Suppressor macrophage (primary cell): ENCODE measurements at places on chromosomes 3 and 15.
A peak's percentile ranks its signal among the peaks of the same experiment; 100 is the strongest.

DNA sequence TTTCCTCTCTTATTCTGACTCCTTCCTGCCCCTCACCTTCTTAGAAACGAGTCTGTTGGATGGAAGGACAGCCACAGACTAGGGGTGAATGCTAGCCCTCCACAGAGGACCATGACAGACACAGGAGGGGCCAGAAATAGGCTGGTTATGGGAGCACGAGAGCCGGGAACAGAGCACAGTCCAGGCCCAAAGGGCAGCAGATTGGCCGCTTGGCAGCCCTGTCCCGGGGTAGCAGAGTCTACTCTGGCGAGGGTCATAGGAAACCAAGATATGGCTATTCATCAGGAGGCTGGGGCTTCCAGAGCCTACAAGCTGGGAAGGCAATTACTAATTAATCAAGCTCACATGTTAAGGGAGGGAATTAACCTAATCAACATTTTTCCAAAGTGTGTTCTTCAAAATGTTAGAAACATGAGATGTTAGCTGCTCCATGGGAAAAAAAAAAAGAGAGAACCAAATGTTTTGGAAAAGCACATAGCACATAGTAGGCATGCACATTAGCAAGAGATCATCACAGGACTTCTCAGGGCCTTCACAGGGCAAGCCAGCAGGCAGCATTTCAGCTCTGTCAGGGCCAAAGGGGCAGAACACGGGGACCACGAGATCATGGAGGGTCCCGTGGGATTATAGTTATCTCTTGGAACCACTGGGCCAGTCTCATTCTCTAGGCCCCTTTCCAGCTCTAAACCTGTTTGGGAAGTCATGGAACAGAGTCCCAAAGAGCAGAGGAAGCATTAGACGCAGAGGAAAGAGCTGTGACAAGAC lies 13.3 kb downstream of the SEMA3G start:
- no peak for DNase-seq

GRCh38 chr3:153215966-153216365 lies 53.9 kb downstream of the RAP2B start:
- DNase-seq, result no peak

DNA sequence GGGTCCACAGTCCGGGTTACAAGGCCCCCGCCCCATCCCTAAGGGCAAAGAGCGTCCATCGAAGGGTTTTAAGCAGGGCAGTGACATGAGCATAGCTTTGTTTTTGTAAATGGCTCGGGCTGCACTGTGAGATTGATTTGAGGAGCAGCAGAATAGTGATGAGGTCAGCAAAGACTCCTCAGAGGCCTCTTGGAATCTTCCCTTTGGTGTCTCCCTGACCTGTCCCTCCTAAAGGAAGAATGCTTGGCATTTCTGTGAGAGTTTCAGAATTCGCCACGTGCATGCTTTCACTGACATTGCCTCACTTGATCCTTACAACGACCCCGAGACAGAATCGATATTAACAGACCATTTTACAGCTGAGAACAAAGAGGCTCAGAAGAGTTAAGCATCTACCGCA lies 20.3 kb downstream of the LAMP3 start:
- DNase-seq, result no peak

DNA sequence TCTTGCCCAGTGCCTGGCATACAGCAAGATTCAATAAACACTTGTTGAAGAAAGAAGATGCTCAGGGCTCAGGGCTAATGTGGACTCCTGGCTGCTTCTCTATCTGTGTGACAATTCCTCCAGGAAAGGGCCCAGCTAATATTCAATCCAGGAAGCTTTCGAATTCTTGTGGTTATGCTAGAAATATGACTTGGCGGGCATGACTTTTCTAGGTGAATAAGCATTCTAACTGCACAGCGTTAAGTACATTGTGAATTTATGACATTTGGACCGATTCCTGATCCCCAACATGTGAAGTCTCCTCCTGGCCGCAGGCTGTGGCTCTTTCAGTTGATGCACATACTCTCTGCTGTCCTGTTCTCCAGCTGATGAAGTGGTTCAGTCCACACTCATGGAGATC lies 117.0 kb downstream of the IMPG2 start:
- DNase-seq, result no peak

DNA sequence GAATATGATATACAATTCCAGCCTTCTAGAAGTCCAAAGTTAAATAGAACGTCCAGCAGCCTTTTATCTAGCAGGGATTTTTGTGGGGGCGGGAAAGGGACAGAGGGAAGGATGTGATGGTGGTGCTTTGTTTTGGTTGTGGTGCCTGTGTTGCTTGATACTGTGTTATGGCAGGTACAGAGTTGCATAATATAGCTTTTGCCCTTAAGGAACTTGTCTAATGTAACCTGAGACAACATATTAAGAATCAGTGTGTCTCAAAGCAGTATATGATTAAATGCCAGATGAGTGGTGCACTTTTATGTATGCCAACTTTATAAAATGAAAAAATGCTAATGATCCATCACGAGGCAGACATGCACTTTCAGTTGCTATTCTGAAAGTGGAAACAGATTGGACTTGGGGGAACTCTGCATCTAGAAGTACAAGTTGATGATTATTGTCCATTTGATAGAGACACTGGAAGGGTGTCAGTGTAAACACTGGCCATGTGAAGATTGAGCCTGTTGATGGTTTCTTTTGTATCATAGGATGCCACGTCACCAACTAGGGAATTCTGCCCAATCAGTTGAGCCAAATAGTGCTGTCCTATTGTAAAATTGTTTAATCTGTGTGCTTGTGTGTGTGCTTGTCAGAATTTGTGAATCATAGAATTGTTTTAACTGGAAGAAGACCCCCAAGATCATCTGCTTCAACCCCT lies 23.0 kb downstream of the NEO1 start:
- no peak for DNase-seq

DNA sequence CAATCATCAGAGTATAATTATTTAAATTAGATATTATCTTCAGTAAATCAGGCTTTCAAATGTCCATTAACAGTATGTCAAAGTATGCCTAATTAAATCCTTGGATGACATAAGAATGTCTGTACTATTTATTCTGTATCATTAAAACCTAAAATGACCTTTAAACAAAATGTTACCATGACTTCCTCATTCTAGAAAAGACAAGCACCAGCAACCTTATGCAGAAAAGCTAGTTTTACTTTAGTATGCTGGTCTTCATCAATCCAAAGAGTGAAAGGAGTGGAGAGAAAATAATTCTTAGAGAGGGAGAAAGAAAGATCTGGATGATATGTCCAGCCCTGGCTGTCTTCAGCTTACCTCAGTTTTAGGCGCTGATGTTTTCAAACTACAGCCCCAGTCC lies 140.1 kb upstream of the UBE2E2 start:
- peak; percentile 45 for DNase-seq

DNA sequence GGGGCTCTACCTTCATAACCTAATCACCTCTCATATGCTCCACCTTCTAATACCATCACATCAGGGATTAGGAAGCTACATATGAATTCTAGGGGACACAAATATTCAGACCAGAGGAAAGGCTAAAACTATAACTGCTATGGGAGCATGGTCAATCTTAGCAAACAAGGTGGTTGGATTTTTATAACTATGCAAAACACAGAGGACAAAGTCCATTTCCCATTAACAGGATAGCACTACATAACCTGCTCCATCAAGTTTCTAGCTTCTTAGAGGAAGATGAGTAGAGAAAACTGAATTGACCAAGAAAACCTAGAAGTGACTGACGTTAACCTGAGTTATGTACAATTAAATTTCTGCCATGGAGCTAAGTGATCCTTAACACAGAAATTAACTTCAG lies 398.6 kb downstream of the TBL1XR1 start:
- DNase-seq, result no peak

GRCh38 chr3:152742368-152743347 lies 92.3 kb upstream of the P2RY1 start:
- peak; percentile 39 for DNase-seq

GRCh38 chr15:31552482-31553099 lies 226.0 kb downstream of the KLF13 start:
- DNase-seq, result no peak

DNA sequence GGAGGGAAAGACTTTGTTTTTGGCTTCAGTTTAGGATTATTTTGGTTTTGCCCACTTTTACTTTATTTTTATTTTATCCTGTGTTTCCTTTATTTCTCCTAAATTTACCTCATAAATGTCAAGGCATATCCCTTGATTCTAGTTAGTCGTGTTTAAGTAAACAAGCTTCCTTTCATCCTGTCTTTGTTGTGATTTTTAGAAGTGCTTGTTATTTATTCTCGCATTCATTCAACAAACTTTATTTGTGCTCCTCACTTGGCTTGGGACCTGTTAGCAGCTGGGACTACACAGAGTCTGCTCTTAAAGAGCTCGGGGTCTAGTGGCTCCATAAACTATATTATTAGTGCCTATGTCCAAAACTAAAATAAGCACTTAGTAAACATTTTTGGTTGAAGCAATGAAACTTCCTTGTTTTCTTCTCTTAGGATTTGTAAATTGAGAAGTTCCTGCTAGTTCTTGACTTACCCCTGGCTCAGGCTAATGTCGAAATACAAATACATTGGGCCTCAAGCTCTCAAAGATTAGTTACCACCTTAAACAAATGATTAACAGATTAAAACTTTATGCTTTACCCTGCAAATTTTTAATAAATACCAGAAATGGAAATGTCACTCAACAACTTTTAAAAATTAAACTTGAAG lies 19.0 kb upstream of the DMXL2 start:
- peak; percentile 71 for DNase-seq

DNA sequence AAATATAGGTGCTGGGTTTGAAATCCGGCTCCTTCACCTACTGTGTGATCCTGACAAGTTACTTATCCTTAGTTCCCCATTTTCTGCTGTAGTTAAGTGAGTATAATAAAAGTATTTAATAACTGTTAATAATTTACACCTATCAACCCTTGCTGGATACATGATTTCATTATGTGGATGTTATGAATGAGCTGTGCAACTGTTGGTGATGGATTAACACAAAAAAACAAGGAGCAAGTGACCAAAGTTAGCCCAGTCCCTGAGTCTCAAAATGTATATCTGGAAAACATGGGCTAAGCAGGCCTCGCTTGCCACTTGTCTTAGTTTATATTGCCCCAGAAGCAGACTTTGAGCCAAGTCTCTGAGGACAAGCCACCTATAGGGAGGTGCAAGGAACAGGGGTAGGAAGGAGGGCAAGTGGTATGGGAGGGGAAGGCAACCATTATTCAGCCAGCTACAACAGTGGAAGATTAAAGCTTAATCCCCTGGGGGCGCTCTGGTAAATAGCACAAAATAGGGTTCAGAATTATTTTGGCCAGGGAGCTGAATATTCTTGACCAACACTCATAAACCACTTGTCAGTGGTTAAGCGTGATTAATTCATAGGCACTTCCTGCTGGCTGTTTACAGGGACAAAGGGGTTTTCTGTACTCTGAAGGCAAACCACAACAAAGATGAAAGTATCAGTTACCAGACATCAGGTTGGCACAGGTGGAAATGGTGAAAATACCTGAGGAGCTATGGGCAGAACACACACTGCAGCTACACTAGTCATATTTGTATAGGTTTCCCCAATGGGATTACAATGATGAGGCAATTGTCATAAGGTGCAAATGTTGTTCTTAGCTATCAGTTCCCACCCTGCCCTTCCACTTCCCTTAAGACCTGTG lies 76.2 kb downstream of the TRIM42 start:
- DNase-seq, result no peak

DNA sequence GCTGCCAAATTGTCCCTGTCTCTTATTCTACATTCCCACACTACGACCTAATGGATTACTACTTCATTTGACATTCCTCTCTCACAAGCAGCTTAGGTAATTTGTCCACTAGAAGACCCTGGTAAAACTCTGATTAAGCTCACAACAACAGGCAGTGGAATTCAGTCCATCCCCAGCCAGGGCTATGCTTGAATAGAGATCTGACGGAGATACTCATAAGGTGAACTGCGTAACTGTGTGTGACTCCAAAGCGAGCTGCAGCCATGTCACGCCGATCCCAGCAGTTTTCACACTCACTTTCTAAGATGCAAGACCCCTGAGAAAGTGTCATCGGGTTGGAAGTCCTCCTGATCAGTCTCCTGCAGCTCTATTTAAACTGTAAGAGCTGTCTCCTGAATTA lies 25.7 kb upstream of the ROBO2 start:
- no peak for DNase-seq

DNA sequence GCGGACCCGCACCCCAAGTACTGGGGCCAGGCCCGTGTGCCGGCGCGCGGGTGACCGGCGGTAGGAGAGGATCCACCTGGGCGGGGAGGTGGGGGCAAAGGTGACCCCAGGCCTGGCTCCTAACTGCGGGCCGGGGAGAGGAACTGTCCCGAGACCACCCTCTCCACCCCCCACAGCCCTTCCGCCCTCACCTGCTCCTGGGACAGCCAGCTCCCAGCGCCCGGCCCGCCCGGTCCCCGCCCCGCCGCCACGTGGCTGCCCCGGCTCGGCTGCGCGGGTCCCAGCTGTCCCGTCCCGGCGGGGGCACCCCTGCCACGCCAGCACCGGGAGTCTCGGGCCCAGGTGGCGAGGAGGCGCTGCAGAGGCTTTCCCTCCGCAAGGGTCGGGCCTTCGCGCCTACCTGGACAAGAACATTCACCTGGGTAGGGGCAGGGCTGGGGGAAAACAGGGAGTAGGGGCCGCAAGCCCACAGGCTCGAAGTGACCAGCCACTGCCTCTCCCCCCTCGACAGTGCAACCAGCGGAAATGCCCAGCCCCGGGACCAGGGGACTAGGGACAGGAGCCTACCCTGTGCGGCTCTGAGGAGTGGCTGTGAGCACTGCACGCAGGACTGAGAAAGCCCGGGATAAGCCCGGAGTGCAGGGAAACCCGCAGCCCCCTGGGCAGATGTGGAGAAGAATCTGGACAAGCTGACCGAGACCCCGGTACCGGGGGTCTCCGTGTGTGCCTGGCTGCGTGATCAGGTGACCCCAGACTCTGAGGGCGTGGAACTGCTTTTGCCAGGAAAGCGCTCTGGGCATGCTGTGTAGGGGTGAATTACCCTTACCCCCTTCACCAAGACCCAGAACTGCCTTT lies at the start of gene SLC12A8:
TSS of gene SLC12A8 (minus strand) at position 240 of the 855 bp plus-strand sequence. CDS start 1,399 bp downstream, outside the sequence.
- no peak for DNase-seq

- no peak for DNase-seq
These were observed at the start of gene ST8SIA2 for GRCh38 chr15:92393071-92393979. Gene ST8SIA2, plus strand, starts transcription at chr15:92393881. Its CDS starts 184 bp downstream, at chr15:92394065.

DNA sequence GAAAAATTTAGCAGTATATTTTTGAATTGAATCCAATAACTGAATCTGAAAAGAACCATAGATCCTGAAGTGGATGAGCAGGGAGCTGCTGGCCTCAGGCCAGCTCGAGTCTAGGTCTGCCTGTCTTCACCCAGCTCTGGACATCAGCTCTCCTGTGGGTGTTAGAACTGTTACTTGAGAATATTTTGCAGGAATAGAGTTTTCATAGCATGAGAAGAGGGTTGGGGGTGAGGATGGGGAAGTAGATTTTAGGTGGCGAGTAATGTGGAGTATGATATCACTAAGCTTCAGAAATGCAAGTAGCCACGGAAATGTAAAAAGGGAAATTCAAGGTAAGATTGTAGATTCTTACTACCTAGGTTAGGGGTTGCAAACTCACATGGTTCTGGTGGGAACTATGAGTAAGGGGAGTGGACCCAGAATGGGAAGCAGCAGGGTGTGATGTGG lies 6.2 kb downstream of the RAB8B start:
- DNase-seq, result peak; percentile 16
